ENCODE measurements at places on chromosomes 3 and 15.
A peak's percentile ranks its signal among the peaks of the same experiment; 100 is the strongest.

GRCh38 chr3:180036092-180036670 is 556 bp downstream of the PEX5L start:
- DNase-seq, result no peak

DNA sequence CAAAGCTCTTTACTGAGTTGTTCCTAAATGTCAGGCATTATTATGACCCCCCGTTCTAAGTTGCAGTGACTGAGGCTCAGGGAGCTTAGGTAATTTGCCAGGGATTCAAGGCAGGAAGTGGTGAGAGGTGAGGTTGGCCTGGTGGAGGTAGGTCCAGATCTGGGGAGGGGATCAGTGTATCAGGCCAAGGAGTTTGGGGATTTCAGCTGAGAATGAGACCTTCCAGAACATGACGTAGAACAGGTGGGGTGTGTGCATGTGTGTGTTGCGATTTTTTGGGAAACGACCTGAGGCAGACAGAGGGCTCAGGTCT is 41.1 kb upstream of the MRPS22 start:
- no peak for DNase-seq

DNA sequence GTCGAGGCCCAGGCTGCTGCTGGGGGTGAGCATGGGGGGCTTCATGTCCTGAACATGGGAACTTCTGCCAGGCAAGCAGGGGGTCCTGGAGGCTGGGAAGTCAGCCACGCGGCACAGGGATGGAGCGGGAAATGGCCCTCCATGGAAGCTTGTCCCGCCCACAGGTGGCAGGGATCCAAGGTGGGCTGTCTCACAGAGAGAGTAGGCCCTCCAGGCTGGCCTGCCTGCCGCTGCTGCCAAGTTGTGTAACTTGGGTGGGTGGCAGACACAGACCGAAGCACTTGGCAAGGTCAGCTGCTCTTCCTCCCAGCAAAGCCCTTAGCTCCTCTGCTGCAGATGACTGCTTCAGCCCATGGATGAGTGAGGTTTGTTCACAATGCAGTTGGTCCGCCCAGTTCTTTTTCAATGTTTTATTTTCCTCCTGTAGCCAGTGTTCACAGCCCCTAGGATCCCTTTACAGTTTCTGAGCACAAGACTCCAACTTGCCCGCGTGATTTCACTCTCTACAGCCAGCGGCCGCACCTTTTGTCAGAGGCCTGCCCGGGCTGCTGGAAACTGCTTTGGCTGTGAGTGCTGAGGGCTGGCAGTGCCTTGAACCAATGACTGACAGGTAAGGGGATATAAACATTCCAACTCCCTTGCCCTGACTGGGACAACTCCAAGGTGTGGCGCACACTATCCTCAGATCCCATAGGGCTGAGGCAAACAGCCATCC is 26.7 kb downstream of the HCN4 start:
- no peak for DNase-seq

- peak; percentile 70 for DNase-seq
Measured at GRCh38 chr3:77254967-77255831, 215.3 kb downstream of the ROBO2 start.

DNA sequence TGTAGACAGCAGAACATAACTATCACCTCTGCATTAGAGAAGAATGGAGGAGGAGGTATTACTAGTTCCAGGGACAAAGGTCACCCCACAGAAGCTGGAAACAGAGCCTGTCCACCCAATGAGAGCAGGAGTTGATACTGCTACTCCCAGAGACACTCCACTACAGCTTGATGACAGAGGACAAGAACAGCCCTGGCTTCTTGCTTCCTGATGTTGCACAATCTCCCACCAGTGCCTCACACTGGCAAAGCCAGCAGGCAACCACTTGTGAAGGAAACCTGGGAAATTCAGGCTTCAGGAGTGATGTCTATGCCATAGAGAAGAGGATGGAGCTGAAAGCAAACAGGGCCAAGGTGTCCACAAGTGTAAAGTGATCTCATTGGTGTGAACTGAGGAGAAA is 78.0 kb upstream of the POU1F1 start:
- peak; percentile 1 for DNase-seq

- no peak for DNase-seq
Measured at GRCh38 chr3:185796431-185797107, 28.3 kb downstream of the IGF2BP2 start.

GRCh38 chr3:19748782-19749447 is 185.1 kb downstream of the EFHB start:
- DNase-seq, result no peak

DNA sequence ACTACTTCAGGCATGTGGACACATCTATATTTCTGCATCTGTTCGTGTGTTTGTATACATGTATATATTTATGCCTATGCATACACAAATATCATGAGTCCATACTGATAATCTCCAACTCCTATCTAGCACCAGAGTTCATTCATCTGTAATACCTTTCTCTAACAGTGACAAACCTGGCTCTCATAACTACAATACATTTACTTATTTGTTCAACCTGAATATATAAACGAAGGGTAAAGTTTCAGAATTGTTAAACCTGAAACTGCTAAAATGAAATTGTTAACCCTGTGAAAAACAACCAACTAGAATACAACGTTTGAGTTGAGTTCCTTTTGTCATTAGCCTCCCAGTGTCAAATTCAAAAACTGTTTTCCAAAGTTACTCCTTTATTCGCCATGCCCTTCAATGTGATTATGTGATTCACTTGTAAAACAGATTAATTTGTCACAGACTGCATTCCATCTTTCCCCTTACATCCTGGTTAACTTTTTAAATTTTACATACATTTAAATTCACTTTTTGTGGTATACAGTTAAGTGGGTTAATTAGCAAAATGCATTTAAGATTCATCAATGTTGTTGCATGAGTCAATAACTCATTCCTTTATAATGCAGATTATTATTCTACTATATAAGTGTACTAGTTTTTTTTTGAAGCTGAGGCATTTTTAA is 58.5 kb downstream of the PIK3R4 start:
- DNase-seq, result no peak

DNA sequence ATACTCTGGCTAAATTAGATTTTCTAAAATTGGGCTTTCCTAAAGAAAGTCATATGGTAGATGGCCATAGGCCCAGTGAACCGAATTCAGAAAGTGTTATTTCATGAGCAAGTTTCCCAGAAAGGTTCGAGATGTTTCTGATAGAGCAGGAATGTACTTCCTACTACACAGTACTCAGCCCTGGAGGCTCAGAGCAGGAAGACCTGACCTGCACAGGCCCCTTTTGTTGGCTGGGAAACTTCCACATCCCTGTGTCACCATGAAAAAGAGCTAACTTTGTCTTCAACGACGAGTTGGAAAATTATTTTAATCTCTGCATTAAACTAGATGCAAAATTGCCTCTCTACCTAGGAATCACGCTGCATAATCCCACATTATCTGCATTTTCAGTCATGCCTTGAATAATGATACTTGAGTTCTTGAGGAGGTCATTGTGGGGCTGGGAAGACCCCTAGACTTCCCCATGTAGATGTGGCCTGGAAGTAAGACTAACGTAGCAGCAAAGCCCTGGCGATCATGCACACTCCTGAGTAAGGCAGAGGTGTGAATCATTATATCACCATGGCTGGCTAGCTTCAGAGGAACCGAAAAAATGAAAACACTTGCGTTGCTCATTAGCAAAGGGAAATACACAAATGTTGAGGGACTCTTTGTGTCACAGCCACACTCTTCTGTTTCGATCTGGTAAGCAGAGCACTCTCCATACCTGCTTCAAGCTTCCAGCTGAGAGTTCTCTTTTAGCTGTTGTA is 47.1 kb downstream of the CMTM7 start:
- no peak for DNase-seq

Measured in suppressor macrophage treated with lipopolysaccharide for 1 hour (primary cell).